ENCODE measurements at places on chromosomes 4 and X.

DNA sequence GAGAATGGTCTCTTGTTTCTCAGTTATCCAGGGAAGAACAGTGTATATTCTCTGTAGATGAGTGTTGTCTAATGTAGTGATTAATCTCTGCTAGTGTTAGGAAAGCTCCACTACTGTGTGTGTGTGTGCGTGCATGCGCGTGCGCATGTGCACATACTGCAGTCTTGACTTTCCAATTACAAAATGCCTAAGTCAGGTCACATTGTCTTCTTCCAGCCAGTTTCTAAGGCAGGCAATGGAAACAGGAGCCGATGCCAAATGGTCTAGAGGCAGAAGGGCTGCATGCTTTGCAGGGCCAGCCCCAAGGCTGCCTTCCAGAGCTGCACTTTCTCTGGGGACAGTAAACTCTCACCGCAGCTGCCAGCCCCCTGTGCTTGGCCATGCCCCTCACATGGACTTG is 30.5 kb upstream of the NAP1L5 start:
- peaks cover 16% of the 10 kb centered on the region for H3K36me3 ChIP-seq
- DNase-seq = no peak
- H3K4me3 ChIP-seq = no peak overlapping the region

GRCh38 chrX:40079572-40079971 is 18.2 kb downstream of the BCOR start:
- no peak overlapping the region for H3K27ac ChIP-seq
- no peak for DNase-seq
- H3K27me3 ChIP-seq = peaks cover 57% of the 10 kb centered on the region
- H3K36me3 ChIP-seq = no peaks in the 10 kb centered on the region
- no peaks in the 10 kb centered on the region for H3K4me1 ChIP-seq
- H3K4me3 ChIP-seq = no peak overlapping the region

DNA sequence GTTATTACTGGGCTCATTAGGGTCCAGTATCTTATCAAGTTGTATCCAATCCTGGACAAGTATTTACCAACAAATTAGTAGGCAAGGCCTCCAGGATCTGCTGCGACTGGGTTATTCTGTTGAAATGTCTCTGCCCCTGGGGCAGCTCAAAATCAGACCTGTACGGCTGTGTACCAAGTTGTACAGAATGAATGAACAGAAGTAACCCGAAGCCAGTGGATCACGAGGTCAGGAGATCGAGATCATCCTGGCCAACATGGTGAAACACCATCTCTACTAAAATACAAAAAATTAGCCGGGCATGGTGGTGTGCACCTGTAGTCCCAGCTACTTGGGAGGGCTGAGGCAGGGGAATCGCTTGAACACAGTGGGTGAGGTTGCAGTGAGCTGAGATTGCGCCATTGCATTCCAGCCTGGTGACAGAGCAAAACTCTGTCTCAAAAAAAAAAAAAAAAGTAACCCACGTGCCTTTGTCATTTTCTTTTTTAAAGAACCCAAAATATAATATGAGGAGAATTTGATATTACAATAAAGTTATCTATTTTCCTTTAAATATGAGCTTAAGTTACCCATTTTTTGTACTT is 127.3 kb downstream of the CBR4 start:
- no peak overlapping the region for H3K4me3 ChIP-seq
- H3K27me3 ChIP-seq = no peaks in the 10 kb centered on the region
- H3K27ac ChIP-seq = peak overlapping the region; percentile 34
- no peaks in the 10 kb centered on the region for H3K36me3 ChIP-seq
- no peak for DNase-seq

DNA sequence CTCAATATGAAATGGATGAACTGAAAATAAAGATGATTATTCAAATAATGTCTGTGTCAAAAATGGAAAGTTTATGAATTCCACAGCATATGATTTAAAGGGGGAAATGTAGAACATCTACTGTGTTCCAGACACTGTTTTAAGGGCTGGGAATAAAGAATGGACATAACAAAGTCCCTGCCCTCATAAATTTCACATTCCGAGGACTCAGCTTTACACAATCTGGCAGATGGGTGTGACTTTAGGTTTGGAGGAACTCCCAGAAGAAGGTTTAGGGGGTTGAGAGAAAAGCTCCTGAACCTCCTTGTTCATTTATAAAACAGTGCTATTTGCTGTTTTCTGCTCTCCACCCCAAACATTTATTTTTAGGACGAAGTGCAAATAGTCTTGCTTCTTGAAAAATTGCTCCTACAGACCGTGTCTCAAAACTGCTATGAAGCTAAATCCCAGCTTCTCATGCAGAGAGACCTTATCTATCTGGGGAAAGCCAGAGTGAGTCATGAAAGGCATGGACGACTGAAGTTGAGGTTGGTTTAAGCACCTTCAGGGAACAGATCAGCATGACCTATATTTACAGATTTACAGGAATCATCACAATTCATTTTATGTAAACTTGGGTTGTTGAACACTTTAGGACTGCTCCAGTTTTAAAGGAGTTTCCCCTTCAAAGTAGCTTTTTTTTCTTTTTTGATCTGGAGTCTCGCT is 184.3 kb downstream of the HS6ST2 start:
- no peaks in the 10 kb centered on the region for H3K36me3 ChIP-seq
- no peaks in the 10 kb centered on the region for H3K27me3 ChIP-seq
- H3K27ac ChIP-seq = no peak overlapping the region
- DNase-seq = no peak
- no peaks in the 10 kb centered on the region for H3K4me1 ChIP-seq

GRCh38 chr4:157300701-157301100 is 80.2 kb downstream of the GRIA2 start:
- H3K27ac ChIP-seq = no peak overlapping the region
- no peaks in the 10 kb centered on the region for H3K4me1 ChIP-seq
- no peaks in the 10 kb centered on the region for H3K27me3 ChIP-seq
- H3K36me3 ChIP-seq = no peaks in the 10 kb centered on the region
- H3K4me3 ChIP-seq = no peak overlapping the region
- no peak for DNase-seq

DNA sequence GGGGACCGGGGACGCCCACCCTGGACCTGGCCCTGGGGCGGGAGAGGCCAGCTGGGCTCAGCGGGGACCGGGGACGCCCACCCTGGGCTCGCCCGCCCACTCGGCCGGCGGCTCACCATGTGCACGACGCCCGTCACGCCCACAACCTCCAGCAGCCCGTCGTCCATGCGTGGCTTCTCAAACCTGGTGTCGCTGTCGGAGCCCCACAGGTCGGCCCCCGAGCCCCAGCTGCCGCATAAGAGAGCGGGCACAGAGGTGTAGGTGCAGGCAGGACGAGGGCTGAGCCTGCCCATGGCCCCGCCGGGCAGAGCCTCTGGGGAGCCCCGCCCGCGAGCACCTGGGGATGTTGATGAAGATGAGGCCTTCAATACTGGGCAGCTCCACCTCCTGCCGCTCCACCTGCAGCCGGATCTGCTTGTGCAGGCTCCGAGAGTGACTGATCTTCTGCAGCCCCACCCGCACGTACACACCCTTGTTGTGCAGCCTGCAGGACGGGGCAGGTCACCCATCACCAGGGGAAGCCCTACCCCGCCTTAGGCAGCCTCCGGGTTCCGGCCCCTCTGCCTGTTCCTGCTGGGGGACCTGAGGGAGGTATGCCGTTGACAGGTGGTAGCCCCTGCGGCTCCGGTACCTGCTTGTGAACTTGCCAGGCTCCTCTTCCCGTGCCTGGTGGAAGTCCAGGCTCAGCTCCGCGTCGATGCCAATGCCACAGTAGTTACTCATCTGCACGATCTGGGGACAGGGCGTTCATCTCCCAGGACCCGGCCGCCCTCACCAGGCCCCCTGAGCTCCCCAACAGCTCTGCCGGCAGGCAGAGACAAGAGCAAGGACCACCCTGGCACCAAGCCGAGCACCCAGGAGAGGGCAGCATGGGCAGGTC is 11.8 kb downstream of the DGKQ start:
- no peaks in the 10 kb centered on the region for H3K4me1 ChIP-seq
- no peaks in the 10 kb centered on the region for H3K27me3 ChIP-seq
- H3K36me3 ChIP-seq = peaks cover 6% of the 10 kb centered on the region
- no peak overlapping the region for H3K27ac ChIP-seq

GRCh38 chrX:70398899-70399298 is 24.2 kb upstream of the GDPD2 start:
- H3K4me3 ChIP-seq = no peak overlapping the region
- H3K36me3 ChIP-seq = no peaks in the 10 kb centered on the region
- DNase-seq = no peak
- no peak overlapping the region for H3K27ac ChIP-seq
- H3K4me1 ChIP-seq = no peaks in the 10 kb centered on the region

DNA sequence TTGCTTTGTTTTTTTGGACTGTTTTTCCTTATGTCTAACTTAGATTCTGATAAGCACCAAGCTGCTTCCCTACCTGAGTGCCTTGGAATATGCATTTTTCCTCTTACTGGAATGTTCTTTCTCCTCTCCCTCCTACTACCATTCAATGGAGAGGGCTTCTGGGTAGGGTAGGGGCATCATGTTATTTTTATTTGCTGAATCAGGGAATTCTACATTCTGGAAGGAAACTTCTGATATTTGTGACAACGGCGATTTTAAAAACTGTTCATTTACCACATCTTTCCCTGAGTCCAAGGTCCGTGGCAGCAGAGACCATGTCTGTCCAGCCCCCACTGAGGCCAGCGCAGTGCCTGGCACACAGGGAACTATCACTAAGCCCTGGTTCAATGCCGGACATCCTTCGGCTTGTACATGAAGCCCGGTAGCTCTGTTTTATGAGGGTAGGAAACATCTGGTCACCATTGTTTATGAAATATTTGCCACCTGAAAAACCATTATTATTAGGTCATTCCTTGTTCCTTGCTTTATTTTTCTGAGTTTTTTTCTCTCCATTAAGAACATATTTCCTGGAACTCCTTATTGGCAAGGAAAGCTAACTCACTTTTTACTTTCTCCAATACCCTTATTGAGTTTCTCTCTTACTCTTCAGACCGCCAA is 57.0 kb downstream of the PALLD start:
- DNase-seq = no peak
- no peak overlapping the region for H3K27ac ChIP-seq
- H3K4me3 ChIP-seq = no peak overlapping the region

DNA sequence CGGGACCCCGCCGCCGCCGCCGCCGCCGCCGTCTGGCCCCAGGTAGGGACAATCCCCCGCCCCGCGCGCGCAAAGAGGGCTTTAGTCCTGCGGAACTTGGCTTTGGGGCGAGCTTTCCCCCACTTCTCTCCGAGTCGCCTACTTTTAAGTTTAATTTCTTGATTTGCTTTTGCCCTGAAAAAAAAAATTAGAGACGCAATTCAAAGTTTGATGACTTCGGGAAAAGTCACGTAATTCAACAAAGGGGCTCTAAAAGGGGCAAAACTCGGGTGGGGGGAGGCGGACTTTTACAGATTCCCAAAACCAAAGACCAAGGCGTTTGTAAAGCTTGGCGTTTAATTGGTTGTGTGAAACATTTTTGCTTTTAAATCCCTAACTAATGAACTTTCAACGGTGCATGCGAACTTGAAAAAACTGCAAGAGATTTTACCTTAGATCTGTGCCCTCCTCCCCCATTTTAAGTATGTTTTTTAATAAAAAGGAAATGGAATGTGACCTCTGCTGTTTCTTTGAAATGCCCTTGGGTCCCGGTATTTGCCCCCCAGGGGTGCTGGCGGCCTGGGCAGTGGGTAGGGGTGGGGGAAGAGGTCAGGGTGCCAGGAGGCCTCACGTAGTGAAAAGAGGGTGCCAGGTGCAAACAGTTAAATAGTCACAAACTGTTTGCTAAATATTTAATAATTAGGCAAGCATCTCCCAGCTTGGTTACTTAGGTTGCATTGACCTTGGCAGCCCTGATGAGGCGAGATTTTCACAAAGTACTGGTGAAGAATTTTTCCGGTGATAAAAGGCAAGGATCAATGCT is 209.7 kb downstream of the NWD2 start:
- H3K36me3 ChIP-seq = no peaks in the 10 kb centered on the region
- H3K27me3 ChIP-seq = peaks cover 20% of the 10 kb centered on the region
- DNase-seq = no peak
- peak overlapping the region; percentile 38 for H3K4me3 ChIP-seq
- no peaks in the 10 kb centered on the region for H3K4me1 ChIP-seq

- peak; percentile 19 for DNase-seq
- H3K27ac ChIP-seq = no peak overlapping the region
- peaks cover 39% of the 10 kb centered on the region for H3K27me3 ChIP-seq
- H3K36me3 ChIP-seq = no peaks in the 10 kb centered on the region
Measured at GRCh38 chrX:151711787-151712186, 4.0 kb upstream of the FATE1 start.

GRCh38 chr4:152534541-152535359 is 1.1 kb downstream of the FBXW7 start:
- H3K27me3 ChIP-seq = no peaks in the 10 kb centered on the region
- no peaks in the 10 kb centered on the region for H3K4me1 ChIP-seq
- peak overlapping the region; percentile 97 for H3K4me3 ChIP-seq
- H3K36me3 ChIP-seq = no peaks in the 10 kb centered on the region
- DNase-seq = no peak
- H3K27ac ChIP-seq = peak overlapping the region; percentile 95

GRCh38 chrX:135543924-135544323 is 23.5 kb downstream of the INTS6L start:
- no peak overlapping the region for H3K4me3 ChIP-seq
- H3K27me3 ChIP-seq = peaks cover 7% of the 10 kb centered on the region
- no peak overlapping the region for H3K27ac ChIP-seq
- H3K36me3 ChIP-seq = no peaks in the 10 kb centered on the region
- DNase-seq = no peak
- no peaks in the 10 kb centered on the region for H3K4me1 ChIP-seq

DNA sequence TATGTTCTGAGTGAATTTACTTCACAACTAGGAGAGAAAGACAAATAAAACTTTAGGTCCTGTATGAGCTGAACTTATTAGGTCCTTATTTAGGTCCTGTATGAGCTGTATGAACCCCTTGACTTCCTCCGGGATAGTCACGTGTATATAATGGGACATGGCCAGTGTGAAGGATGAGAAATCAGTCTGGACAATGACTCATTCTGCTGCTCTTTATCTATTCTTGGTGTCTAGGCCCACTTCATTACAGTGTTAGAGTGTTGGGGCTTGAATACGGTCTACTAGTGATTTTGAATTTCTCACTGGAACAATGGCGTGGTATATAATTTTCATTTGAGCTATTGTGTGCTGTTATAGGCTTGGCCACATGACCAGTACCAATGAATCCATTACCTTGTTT is 21.9 kb downstream of the STK26 start:
- DNase-seq = no peak
- no peak overlapping the region for H3K27ac ChIP-seq
- H3K4me1 ChIP-seq = no peaks in the 10 kb centered on the region
- no peaks in the 10 kb centered on the region for H3K27me3 ChIP-seq
- H3K36me3 ChIP-seq = no peaks in the 10 kb centered on the region

DNA sequence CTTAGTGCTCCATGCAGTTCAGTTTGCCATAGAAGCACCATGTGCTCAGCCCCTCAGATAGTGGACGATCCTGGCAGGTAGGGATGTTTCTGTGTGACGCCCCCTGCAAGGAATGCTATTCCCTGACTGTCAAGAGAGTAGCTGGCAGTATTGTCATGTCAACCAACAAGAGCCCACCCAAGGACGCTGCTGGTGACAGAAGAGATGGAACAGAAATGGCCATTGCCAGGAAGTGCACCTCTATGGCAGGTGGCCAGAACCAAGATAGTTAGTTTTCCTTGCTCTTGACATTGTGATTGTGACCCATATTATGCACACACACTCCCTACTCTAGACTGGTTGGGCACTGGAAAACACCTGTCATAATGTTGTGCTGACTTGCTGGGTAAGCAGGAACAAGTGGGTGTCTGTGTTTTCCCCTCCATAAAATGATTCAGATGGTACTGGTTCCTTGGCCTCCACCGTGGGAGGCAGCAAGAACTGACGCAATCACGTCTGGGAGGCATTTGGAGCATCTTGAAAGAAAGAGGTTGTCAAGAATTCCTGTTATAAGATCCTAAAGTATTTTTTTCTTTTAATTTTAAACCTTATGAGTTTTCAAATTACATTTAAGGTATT is 507.9 kb downstream of the MID1IP1 start:
- no peaks in the 10 kb centered on the region for H3K27me3 ChIP-seq
- H3K27ac ChIP-seq = peak overlapping the region; percentile 19
- H3K4me1 ChIP-seq = no peaks in the 10 kb centered on the region
- no peaks in the 10 kb centered on the region for H3K36me3 ChIP-seq
- DNase-seq = peak; percentile 56
- no peak overlapping the region for H3K4me3 ChIP-seq
